EL (cell line): ENCODE measurements at places on chromosomes 1 and 21.

- no peak for DNase-seq
Measured at GRCh38 chr1:226433341-226433720, 25.4 kb upstream of the PARP1 start.

DNA sequence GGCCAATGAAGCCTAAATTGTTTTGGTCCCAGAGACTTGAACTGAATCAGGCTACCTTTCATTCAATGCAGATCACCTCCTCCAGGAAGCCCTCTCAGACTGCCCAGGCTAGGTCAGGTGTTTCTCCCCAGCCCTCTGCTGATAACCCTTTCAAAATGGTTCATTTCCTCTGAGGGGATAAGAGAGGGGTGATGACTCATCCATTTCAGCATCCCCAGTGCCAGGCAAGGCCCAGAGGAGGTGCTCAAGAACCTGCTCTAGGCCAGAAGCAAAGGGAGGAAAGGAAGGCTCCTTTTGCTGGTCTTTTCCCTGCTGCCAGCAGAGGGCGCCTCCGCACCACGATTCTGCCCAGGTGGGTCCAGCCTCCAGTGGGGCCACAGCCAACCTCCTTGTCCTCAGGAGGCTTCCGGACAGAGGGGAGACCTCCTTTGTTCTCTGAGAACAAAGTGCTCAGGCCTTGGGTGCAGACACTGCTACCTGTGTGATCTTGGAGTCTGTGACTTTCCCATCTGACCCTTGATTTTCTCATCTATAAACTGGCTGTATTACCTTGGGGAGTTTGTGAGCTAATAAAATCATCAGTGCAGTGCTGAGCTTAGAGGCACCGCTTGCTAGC, 45.3 kb upstream of the ARHGEF10L start:
- DNase-seq = peak; percentile 82

DNA sequence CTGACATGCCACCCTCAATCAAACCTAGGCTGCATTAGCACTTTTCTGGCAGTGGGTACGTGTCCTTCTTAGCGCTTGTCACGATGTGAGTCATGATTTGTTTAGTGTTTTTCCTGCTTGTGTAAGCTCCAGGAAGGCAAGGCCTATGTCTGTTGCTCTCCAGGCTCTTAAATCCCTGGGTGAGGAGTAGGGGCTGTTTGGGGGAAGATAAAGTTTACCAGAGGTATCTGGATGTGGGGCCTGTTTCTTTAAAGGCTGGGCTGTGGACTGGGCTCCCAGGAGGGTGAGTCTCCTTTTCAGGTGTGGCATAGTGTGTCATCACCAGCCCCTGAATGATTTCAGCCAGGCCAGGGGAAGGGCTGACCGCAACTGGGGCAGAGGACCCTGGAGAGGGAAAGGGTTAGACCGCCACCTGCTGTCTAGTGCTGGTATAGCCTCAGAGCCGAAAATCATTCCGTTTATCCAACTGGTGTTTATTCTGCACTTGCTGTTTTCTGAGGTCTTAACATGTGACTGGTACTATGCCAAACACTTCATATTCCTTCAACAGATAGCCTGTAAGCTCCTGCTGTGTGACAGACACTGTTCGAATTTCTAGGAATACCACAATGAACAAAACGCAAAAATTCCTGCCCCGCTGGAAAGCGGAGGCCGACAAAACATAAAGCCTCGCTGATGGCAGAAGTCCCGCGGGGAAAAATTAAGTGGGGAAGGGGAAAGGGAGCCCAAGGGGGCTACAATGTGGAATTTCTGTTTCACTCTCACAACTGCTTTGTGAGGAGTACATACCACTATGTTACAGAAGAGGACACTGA, 9.7 kb downstream of the SERINC2 start:
- DNase-seq = peak; percentile 84

- DNase-seq = no peak
Measured at GRCh38 chr1:104028416-104029035, 278.8 kb downstream of the AMY1C start.

DNA sequence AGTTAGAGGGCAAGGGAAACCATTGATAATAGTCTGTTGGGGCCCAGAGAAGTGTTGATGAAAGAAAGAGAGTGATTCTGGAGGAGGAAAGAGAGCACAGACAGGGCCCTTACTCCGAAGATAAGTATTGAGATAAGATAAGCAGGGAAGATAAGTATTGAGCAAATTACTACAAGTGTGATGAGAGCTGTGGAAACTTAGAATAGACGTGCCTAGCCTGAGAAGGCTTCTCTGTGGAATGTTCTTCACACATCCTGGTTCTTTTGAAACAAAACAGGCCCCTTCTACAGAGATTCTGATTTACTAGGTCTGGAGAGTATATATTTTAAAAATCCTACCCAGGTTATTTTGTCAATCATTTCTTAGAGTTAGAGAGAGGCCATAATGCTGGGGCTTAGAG, 26.4 kb downstream of the FNBP1L start:
- DNase-seq = no peak

GRCh38 chr1:203765029-203765837, at the start of gene LAX1:
Gene LAX1 (plus strand): TSS chr1:203765183. CDS start chr1:203765566, 383 bp downstream.
- no peak for DNase-seq

- DNase-seq = no peak
Measured at GRCh38 chr1:111475701-111476100, 1.9 kb downstream of the C1orf162 start.

DNA sequence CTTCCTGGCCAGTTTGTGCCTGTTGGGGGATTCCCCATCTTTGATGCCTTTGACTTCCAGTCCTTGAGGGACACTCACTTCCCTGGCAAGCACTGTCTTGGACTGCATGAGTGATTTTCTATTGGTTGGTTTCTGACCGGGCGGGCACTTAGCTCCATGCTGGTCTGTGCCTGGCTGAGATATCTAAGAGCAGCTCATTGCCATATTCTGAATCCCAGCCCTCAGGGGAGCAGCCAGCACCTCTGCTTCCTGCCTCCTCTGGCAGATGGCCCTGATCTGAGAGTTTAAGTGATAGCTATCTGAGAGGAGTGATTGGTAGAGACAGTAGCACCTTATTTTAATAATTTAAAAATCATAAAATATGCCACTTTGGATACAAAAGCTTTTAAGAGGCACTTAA, 52.5 kb downstream of the DISC1 start:
- DNase-seq = peak; percentile 39

DNA sequence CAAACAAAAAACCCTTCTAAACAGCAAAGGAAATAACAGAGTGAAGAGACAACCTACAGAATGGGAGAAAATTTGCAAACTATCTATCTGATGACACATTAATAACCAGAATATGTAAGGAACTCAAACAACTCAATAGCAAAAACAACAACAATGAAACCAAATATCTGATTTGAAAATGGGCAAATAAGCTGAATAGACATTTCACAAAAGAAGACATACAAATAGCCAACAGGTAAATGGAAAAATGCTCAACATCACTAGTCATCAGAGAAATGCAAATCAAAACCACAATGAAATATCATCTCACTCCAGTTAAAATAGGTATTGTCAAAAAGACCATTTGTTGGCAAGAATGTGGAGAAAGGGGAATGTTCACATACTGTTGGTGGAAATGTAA, 57.6 kb upstream of the RC3H1 start:
- no peak for DNase-seq

DNA sequence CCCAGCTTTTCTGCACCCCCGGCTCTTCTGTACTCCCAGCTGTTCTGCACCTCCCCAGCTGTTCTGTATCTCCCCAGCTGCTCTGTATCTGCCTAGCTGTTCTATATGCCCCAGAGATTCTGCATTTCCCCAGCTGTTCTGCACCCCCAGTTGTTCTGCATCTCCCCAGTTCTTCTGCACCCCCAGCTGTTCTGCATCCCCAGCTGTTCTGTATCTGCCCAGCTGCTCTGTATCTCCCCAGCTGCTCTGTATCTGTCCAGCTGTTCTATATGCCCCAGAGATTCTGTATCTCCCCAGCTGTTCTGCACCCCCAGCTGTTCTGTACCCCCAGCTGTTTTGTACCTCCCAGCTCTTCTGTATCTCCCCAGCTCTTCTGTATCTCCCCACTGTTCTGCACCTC, 41.1 kb downstream of the UMODL1 start:
- no peak for DNase-seq

- DNase-seq = peak; percentile 95
Measured at GRCh38 chr1:38990738-38991637, at the start of gene AKIRIN1. Gene AKIRIN1 (plus strand): TSS chr1:38991276. CDS start chr1:38991381, 105 bp downstream.

GRCh38 chr1:150613061-150613920, 16.1 kb downstream of the ENSA start:
- peak; percentile 82 for DNase-seq

DNA sequence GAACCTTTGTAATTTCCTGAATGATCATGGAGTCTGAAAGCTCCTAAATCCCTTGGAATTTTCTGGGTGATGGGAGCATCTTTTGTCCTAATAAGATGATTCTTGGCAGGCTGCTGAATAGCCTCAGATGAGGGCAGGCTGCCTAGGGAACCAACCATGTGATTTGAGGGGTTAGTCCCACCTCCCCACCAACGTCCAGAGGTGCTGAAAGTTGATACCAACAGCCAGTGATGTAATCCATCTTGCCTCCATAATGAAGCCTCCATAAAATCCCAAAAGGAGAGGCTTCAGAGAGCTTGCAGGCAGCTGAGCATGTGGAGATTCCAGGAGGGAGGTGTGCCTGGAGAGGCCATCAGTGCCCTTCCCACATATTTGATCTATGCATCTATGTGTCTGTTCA, 43.7 kb downstream of the GTF2B start:
- no peak for DNase-seq

DNA sequence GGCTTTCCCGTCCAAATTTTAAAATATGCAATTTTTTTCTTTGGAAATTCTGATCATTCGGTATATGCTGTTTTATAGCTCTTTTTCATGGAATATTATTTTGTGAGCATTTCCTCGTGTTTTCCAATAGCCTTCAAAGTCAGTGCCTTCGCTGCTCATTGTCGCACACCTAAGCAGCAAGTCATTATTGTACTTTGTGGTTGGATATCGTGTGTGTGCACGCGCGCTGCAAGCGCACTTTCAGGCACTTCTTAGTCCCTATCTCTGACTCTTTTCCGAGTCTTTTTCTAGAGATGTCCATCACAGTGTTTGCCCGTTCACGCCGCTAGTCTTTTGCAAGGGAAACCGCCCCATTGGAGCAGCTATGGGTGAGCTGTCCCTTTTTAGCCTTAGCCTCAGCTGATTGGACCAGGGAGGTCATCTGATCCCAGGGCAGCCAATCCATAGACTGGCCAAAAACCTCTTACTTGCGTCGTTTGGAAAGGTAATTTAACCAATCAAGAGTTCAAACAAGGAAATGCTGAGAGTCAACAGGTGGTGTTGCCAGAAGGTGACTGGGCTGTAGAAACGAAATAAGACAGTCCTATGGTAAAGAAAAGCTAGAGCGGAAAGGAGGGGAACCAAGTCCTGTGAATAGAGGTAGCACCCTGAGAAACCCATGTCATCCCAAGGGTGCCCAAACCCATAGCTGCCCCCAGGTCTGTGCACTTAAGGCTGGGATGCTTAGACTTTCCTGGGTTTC, 710 bp upstream of the HYI start:
- DNase-seq = peak; percentile 80

GRCh38 chr21:15272591-15272990, 207.8 kb upstream of the NRIP1 start:
- no peak for DNase-seq

- no peak for DNase-seq
Measured at GRCh38 chr1:21852282-21853130, 40.4 kb downstream of the LDLRAD2 start.

GRCh38 chr1:201016211-201016651, 7.3 kb downstream of the KIF21B start:
- no peak for DNase-seq

DNA sequence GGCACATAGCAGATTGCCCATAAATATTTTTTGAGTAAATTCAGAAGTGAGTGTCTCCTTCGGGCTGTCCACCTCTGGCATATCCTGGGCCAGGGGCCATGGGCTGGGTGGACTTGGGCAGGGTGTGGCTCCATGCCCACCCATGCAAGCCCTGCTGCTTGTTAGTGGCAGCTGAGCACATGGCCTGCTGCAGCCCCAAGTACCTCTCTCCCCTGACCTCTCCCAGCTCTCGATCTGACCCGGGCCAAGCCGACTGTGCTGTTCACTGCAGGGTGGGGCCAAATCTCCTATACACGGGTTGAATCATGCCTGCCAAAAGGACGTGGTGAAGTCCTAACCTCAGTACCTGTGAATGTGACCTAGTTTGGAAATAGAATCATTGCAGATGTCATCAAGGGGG, 132.5 kb upstream of the C1orf174 start:
- no peak for DNase-seq

- no peak for DNase-seq
Measured at GRCh38 chr1:9369964-9370788, 77.5 kb downstream of the SPSB1 start.

- DNase-seq = no peak
Measured at GRCh38 chr1:158951956-158952355, 20.6 kb downstream of the PYHIN1 start.

- DNase-seq = no peak
Measured at GRCh38 chr1:202316186-202316585, 25.6 kb downstream of the UBE2T start.

- no peak for DNase-seq
Measured at GRCh38 chr21:45857761-45858160, 123.8 kb upstream of the COL6A1 start.

DNA sequence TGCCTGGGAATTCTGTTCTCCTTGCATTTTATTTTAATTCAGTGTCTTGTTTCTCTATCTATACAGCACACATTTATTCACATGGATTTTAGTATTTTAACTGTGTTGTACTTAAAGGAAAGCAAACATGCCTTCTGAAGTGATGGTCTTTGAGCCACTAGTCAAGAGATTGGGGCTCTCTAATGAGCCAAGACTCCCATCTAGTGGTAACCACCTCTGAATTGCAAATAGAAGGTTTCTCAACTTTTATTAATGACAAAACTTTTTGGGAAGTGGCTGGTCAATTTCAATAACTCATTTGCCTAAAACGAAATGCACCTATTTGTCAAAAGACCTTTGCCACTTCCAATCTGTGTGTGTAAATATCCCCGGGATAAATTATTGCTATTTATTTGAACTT, 199.6 kb downstream of the LTN1 start:
- DNase-seq = peak; percentile 45

- DNase-seq = no peak
Measured at GRCh38 chr1:7587108-7587772, 183.9 kb upstream of the VAMP3 start.

DNA sequence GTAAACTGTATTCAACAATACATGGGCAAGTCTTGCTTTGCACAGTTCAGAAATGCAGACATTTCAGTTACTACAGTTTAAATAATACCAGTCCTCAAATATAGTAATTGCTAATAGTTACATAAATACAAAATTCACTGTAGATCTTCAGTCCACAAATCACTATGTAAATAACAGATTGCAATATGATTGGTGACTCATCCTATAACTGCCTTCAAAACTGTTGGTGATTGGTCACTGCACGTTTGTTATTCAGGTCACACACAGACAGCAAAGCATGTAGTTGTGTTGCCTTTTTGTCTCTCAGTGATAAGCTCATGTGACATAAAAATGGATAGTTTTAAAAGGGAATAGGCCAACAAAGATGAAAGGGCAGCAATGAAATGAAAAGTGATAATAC, 186.5 kb upstream of the CTTNBP2NL start:
- DNase-seq = no peak

- DNase-seq = peak; percentile 43
Measured at GRCh38 chr1:178055779-178056471, 38.0 kb upstream of the RASAL2 start.
